ENCODE measurements at places on chromosomes 2 and 18.

- no peak for DNase-seq
These were observed 325.1 kb downstream of the RNF144A start for GRCh38 chr2:7242189-7242867.

DNA sequence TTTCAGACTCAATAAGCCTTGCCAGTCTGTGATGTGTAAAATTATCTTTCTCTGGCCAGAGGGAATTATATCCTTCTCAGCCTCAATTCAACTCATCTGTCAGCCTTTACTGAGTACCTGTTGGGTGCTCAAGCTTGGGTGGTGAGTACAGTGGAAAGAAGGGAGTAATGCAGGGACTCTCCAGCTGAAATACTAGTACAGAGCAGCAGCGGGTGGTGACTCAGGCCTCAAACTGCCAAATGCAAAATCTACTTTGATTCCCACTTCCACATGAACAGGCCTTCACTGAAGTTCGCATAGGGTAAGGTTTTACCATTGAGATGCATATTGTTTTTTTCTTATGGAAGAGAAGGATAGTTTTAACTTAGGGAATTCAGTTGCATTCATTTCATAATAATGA lies 326.8 kb downstream of the LRRTM1 start:
- no peak for DNase-seq

DNA sequence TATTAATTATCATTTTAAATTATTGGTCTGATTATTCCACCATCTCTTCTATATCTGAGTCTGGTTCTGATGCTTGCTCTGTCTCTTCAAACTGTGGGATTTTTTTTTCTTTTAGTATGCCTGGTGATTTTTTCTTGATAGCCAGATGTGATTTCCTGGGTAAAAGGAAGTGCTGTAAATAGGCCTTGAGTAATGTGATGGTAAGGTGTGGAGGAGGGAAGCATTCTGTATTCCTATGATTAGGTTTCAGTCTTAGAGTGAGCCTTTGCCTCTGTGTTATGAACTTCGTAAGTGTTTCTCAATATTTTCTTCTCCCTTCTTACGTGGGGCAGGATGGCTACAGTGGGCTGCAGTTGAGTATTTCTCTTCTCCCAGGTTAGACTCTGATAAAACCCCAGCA lies 103.0 kb downstream of the EHBP1 start:
- DNase-seq = no peak

GRCh38 chr2:204024503-204024902 lies 87.9 kb downstream of the ICOS start:
- DNase-seq = no peak

DNA sequence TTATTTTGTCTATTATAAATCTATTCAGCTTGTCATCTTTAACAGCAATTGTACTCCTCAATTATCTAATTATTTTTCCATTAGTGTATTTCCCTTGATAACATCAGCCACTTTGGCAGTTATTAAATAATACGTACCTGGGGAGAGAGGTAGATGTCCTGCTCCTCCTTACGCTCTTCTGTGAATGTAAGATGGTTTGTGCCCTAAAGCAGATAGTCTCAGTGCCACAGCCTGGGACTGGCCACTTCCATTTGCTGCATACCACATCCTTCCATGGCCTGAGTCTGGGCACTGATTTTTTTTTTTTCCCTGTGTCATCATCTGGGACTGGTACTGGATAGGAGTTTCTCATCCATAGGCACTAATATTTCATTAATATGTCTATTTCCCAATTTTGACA lies 632.4 kb upstream of the LRRTM4 start:
- DNase-seq = no peak

DNA sequence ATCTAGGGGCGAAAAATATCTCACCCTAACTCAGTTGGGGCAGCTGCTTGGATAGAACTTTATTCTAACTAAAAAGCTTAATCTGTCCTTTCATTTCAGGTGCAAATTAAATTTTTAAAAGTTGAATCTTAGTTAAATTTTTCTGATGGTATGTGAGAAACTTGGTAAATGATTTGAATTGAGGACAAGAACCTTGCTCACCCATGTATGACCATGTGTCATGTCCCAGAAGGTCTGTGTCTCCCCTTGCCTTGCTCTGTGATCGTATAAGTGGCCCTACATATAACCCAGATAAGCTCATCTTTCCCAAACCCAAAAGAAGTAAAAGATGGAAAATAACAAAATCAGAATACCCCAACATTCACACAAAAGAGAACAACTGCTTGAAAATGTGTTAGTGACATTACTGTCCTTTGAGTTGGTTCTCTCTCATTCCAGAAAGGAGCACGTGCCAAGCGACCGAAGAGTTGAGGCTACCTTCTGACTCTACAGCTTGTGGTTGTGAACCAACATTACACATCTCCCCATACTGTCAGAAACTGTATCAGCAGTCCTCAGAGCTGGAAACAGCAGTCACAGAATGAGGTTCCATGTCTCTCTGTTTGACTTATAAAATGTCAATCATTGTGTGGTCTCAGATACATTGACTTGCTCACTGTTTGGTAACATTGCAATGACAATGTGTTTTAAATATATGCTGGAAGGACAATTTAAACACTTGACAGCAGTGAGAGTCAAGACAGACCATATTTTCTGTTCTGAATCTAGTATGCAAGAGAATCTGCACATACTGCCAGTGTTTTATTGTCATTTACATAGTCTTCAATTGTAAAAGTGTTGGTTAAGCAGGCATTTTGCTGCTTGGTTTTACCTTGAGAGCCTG lies 46.3 kb upstream of the TANK start:
- DNase-seq = no peak

GRCh38 chr18:13006531-13007247 lies 15.5 kb downstream of the CEP192 start:
- DNase-seq = no peak

DNA sequence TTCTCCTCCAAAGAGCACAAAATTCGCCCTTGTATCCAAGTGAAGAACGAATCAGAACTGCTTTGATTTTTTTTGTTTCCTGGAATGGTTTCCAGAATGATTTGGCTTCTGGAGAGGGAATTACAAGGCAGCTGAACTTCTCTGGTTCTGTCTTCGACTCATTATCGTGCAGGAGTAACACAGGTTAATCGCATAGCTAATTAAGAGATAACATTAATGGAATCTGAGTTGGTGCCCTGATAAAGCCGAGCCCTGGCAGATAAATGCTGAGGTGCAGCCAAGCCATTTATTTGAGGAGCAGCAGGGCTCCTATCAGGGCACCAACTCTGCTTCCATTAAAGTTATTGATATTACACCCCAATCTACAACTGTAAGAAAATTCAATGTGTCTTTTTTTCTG lies 433.7 kb downstream of the ZNF521 start:
- no peak for DNase-seq

GRCh38 chr2:68216454-68217310 lies 35.6 kb downstream of the PPP3R1 start:
- DNase-seq = no peak

- DNase-seq = no peak
These were observed 378.7 kb downstream of the RBM43 start for GRCh38 chr2:150882751-150883612.

GRCh38 chr2:15348045-15348444 lies 213.1 kb downstream of the NBAS start:
- DNase-seq = no peak

- no peak for DNase-seq
These were observed 66.3 kb upstream of the DARS1 start for GRCh38 chr2:136051725-136052048.

DNA sequence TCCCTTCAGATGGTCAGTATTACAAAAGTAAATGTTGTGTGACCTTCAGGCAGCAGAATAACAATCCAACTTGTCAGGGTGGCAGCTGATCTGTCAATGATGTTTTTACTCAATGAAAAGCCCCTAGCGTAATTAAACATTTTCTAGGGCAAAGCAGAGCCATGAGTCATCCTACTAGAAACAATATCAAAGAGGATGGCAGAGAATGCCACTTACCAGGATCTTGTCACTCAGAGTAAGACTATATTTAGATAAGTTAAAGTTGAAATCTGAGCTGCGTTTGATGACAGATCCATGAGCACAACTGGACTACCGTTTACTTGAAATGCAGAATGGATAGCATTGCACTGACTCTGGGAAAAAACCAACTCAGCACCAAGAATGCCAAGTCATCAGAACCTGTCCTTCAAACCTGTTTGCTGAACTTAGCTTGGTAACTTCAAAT lies 612.6 kb upstream of the ACVR2A start:
- no peak for DNase-seq

All from HS-27A (cell line).